ENCODE measurements at places on chromosomes 1 and 21.

- no peak for DNase-seq
These were observed 86.4 kb upstream of the ACTL8 start for GRCh38 chr1:17668624-17669175.

DNA sequence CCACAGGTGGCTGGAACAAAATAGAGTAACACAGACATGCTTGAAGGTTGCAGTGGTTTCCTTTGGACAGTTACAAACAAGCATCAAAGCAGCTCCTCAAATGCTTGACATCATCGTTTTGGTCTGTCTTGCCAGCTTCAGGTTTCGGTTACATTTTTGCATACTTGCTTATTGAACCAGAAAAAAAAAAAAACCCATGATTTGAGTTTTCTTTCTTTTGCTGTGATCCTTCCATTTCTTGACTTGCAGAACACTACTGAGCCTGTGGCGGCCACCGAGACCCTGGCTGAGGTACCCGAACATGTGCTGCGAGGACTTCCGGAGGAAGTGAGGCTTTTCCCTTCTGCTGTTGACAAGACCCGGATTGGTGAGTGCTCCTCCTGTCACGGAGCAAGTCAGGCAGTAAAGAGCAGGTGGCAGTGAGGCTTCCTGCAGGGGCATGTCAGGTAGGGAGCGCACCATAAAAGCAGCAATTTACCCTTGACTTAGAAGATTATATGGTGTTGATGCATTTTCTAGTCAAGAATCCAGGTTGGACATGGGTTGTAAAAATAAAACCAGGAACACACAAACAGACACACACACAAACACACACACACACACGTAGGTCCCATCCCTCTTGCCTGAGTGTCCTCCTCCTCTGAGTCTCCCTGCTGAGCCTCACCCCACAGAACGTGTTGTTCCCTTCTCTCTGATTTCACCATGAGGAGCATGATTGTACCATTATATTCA is 30.9 kb downstream of the PRDM2 start:
- DNase-seq, result no peak

GRCh38 chr1:41516168-41517061 is 31.9 kb upstream of the EDN2 start:
- DNase-seq, result peak; percentile 85

- DNase-seq, result no peak
These were observed 30.1 kb downstream of the LRRC8D start for GRCh38 chr1:89850844-89851415.

- DNase-seq, result no peak
These were observed 182.8 kb downstream of the EIF4G3 start for GRCh38 chr1:20993716-20994575.

GRCh38 chr21:38171723-38172344 is 85.0 kb upstream of the KCNJ15 start:
- no peak for DNase-seq

GRCh38 chr1:31788825-31789256 is 24.7 kb upstream of the ADGRB2 start:
- DNase-seq, result no peak

GRCh38 chr1:57222307-57222706 is 201.6 kb downstream of the DAB1 start:
- DNase-seq, result no peak

GRCh38 chr1:235972311-235972689 is 92.6 kb downstream of the NID1 start:
- DNase-seq, result no peak

DNA sequence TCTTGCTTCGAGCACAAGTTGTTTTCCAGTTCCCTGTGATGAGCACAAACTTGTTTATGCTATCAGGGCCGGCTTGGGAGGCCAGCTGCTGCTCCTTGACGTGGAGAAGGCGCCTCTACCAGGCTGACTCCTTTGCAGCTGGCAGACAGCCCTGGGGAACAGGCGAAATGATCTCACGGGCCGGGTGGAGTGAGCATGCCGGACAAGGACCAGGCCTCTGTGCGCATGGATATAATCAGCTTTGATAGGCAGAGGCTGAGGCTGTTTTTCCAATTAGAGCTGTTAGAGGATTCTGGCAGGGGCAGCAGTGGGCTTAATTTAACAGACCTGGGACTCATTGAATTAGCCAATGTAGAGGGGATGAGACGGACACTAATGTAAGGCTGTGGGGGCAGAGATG is 38.9 kb downstream of the FAM163A start:
- no peak for DNase-seq

DNA sequence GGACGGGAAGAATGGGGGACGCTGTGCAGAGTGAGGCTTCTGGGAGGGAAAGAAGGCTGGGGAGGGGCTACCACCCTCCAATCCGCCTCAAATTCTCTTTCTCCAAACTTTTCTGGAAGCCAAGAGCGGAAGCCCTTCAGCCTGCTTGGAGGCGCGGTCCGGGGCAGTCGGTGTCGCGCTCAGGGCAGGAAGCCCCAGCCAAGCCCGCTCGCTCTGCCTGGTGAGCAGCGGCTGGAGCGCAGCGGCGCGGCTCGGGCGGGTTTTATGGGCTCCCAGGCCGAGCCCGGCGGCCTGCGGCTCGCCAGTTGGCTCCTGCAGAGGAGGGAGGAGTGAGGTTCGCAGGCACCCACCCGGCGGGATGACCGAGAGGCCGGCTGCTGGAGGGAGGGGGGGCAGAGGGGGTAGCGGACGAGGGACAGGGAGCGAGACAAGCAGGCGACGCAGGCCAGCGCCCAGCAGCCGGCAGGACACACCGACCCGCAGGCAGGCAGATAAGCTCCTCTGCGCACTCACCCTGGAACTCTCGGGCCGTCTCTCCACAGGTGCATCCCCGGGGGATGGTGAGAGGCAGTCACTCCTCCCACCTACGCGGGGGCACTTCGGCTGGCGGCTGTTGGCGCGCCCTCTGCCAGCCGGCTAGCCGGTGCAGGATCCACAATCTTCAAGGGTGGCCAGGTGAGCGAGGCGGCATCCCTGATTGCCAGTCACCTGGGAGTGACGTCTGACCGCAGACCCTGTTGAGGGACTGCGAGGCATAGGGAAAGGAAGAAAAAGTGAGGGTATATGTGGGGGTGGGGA is at the start of gene AVPR1B:
TSS of gene AVPR1B (minus strand) at position 238 of the 798 bp plus-strand sequence. CDS start 498 bp downstream, outside the sequence.
- no peak for DNase-seq

- DNase-seq, result no peak
These were observed 110.3 kb downstream of the MRPL39 start for GRCh38 chr21:25496825-25497482.

DNA sequence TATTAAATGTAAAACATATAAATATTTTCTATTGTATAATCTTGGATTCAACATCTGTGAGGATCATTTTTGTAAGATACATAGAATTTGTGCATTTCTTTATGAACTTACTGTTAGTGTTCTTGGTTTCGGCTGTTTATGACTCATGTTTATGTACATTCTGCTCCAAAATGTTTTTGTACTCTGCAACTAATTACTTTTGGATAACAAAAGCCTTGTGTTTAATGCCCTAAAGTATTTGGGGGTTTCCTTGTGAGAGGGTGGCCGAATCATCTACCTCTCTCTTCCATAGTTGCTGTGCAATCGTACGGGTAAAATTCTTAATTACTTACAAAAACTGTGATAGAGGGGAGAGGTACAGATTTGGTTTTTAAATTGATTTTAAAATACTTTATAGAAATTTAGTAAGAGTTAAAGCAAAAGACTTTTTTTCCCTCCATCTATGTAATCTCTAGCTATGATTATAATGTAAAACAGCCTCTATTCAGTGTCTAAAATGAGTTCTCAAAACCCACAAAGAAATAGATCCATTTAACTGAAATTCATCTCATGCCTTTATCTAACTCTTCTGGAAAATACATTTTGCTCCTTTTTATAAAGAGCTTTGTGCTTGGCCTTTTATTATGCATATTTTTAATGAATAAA is 38.7 kb upstream of the LRRC8C start:
- DNase-seq, result no peak

DNA sequence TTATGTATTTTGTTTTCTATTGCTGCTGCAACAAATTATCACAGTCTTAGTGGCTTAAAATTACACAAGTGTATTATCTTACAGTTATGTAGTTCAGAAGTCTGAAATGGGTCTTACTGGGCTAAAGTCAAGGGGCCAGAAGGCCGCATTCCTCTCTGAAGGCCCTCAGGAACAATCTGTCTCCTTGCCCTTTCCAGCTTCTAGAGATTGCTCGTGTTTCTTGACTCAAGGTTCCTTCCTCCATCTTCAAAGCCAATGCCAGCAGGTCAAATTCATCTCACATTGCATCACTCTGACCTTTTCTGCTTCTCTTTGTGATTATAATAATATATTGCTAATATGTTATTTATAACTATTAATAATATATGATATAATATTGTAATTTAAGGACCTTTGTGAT is 97.1 kb downstream of the DIRAS3 start:
- no peak for DNase-seq

GRCh38 chr21:45528981-45529784 is 13.1 kb downstream of the SLC19A1 start:
- DNase-seq, result no peak

DNA sequence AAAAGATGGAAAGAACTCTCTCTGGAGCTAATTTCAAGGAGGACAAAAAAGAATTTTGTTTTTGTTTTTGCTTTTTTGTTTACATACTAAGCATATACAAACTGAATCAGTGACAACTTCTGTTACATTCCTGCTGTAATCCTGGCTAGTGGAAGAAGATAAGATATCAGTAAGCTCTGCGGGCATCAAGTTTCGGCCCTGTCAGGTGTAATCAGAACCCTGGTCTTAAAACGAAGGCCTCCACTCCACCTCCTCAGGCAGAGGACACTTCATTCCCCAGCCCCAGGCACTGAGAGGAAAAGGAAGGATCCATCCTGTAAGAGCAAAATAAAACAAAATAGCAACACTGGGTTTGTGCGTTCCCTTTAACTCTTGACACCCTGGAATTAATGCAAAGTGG is 88.9 kb upstream of the ARHGAP29 start:
- no peak for DNase-seq

DNA sequence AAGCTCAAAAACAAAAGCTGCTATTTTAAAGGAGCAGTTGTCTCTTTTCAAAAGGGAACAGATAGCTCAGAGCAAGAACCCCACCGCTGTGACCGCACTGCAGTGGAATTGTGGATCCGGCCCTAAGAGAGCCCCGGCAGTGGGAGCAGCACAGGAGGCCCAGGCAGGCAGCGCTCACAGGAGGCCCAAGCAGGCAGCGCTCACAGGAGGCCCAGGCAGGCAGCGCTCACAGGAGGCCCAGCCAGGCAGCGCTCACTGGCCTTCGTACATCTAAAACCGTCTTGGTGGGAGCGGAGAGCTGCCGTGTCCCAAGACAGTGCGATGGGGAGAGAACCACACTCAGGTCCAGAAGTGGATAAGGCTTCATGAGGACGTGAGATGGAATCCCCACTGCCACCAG is 4.0 kb downstream of the TFF3 start:
- DNase-seq, result no peak

DNA sequence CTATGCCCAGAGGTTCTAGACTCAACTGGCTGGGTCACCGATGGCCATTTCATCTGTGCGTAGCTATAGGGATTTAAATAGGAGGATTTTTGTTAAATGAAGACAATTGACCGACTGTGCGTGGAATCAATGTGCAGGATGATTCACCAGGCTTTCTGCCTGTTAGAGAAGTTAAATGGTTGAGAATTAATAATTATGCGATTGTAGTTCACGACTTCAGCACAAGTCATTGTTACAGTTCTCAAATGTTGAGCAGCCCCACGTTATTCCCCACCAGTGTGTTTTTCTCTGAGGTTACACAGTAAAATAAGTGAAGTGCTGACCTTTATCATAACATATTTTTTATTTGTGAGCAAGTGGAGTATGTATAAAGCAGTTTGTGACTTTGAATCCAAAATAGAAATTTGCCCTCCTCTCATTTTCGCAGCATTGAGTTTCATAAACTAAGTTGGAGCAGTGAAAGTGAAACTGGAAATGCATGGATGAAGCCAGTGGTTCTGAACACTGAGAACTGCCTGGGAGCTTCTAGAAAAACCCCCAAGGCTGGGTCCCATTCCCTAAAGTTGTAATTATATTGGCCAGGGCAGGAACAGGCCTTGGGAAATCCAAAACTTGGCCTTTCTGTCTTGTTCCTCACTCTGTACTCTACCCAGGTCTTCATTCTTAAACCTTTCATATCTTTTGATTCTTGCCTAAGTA is 102.6 kb downstream of the GALNT2 start:
- peak; percentile 58 for DNase-seq

GRCh38 chr21:19998453-19998852 is 999.8 kb upstream of the NCAM2 start:
- DNase-seq, result no peak

DNA sequence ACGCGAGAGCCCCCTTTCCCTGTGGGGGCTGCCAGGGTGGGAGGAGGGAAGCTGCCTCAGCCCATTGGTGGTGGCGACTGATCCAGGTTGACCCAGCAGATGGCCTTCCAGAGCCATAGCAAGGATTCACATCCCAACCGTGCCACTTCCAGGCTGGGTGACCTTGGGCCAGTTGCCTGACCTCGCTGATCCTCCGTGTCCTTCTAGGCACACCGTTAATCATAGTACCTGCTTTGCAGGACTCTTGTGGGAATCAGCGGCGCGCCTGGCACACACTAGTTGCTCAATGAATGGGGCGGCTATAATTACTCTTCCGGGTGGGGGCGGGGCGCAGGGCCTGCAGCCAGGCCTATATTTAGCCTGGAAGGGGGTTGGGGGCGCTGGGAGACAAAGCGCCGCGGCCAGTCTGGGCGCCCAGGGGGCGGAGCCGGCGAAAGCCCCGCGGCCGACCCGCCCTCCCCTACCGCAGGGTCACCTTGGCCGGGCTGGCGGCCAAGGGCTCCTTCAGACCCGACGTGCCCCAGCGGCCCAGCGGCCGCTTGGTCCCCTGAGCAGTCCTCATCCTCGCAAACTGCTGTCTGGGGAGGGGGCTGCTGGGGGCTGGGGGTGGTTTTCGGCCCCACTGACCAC is 5.1 kb downstream of the HSPB7 start:
- DNase-seq, result no peak

Measured in putamen (tissue), 1 donor.